ENCODE measurements at places on chromosomes 1 and 21.

DNA sequence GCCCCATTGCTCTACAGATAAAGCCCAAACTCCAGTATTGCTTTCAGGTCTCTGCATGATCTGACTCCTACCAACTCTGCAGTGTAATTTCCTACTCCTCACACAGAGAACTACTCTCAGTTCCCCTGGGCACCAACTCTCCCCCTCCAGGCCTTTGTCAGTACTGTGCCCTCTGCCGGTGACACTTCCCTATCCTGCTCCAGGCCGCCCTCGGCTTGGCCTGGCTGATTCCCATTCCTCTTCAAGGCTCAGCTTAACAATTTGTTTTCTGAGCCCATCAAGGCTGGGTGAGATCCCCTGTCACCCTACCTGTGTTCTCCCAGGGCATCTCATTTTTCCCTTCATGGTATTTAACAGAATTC lies 2.6 kb downstream of the SLAMF8 start:
- peak; percentile 59 for DNase-seq

DNA sequence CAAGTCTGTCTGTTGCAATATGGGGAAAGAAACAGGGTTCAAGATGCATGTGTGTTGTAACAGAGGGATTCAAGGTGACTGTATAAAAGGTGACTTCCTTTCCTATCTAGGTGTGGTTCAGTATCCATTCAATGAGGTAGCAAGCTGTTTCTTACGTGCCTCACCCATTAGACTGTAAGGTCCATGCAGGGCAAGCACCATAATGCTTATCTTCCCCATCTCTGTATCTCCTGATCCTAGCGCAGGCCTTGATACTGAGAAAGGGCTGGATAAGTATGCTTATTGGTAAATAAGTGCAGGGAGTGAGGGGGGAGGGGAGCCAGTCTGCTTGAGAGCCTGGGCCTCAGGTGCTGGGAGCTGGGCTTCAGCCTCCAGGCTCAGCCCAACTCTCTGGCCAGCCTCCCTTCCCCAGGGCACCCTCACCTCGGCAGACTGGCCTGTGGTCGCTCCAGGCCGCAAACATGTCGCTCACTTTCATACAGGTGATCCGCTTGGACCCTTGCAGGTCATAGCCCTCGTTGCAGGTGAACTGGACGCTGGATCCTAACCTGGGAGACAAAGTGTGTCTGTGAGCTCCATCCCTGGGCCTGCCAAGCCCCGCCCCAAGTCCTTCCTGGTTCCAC lies 44.5 kb upstream of the HMGB4 start:
- DNase-seq = no peak

- DNase-seq = no peak
These were observed 54.9 kb downstream of the NRIP1 start for GRCh38 chr21:15009837-15010363.

- no peak for DNase-seq
These were observed 88.0 kb downstream of the SIK1 start for GRCh38 chr21:43338951-43339350.

DNA sequence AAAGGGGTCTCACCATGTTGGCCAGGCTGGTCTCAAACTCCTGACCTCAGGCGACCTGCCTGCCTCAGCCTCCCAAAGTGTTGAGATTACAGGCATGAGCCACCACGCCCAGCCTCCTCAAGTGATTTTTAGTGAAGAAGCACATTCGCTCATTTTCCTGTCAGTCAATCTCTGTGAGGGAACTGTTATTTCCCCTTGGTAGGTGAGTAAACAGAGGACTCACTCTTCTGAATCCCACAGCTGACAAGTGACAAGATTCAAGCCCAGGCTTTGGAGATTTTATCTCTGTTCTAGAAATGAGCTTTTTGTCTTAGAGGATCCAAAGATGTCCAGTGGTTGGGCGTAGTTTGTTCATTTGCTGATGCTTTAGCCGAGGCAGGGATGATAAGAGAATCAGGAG lies 43.9 kb upstream of the TACSTD2 start:
- no peak for DNase-seq

Measured in AML-193 (cell line).